ENCODE measurements at places on chromosomes 12 and 14.

DNA sequence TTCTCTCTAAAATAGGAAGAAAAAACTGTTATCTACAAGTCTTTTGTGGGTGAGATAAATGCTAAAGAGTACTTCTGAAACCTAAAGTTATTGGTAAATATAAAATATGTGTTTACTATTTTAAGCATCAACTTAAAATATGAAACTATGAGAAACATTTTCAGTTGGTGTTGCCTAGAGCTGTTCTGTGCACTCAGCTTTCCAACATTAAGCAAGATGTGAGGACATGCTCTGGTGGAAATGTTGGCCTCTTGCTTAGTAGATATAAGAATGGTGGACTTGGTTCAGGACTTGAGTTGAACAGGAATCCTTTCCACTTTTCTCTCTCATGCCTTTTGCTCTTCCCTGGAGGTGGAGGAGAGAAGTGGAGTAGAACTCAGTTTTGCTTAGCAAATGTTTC is 164.1 kb upstream of the PELI2 start:
- DNase-seq = no peak

DNA sequence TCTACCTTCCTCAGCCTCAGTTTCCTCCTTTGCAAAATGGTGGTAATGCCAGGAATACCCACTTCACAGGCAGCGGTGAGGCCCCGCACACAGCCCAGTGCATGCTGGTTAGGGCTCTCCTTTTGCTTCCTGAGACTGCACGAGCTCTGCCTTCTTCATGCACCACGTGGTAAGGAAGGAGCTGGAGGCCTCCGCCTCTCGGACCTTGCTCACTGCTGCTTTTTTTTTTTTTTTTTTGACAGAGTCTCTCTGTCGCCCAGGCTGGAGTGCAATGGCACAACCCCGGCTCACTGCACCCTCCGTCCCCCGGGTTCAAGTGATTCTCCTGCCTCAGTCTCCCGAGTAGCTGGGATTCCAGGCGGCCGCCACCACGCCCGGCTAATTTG is 18.1 kb downstream of the TAMALIN start:
- peak; percentile 77 for DNase-seq

- DNase-seq = no peak
Observed at GRCh38 chr12:66971816-66972215, 292.9 kb upstream of the GRIP1 start.

GRCh38 chr12:2179058-2179457 is 126.3 kb downstream of the CACNA1C start:
- DNase-seq = no peak

GRCh38 chr14:54226103-54226502 is 170.7 kb upstream of the CDKN3 start:
- DNase-seq = no peak

GRCh38 chr14:33773205-33774030 is 177.5 kb downstream of the EGLN3 start:
- DNase-seq = no peak

DNA sequence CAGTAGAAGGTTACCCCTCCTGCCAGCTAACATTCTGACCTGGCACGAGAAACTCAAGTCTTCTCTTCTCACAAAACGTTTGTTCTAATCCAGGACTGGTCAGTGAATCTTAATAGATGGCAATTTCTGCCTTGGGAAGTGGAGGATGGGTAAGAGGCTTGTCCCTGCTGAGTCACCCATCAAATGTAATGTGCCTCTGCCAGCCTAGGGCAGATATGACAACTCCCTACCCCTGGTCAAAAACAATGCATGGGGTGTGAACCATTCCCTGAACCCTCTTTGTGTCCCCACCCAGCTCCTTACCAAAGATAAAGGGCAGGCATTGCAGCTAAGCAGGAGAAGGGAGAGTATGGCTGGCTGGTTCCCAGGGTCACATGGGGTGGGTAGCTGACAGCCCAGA is 1052.9 kb downstream of the GALC start:
- no peak for DNase-seq

- no peak for DNase-seq
Observed at GRCh38 chr12:52949413-52950331, 754 bp downstream of the KRT18 start.

GRCh38 chr14:91100102-91100501 is 13.8 kb upstream of the DGLUCY start:
- no peak for DNase-seq

GRCh38 chr12:104733717-104734175 is 224.3 kb downstream of the SLC41A2 start:
- no peak for DNase-seq

DNA sequence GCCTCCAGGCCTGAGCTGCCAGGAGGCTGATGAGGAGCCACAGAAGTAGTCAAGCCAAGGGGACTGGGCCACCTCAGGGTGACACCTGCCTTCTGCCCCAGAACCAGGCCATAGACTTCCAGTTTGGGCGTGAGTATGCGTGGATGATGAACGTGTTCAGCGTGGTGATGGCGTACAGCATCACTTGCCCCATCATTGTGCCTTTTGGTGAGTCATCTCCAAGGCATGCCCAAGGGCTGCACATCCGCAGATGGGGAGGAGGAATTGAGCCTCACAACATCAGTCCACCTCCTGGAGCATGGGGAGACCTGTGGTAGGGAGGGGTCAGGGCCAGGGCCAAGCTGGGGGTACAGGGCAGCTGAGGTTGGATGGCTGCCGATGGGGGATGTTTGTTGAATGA is 22.3 kb downstream of the NGB start:
- no peak for DNase-seq

DNA sequence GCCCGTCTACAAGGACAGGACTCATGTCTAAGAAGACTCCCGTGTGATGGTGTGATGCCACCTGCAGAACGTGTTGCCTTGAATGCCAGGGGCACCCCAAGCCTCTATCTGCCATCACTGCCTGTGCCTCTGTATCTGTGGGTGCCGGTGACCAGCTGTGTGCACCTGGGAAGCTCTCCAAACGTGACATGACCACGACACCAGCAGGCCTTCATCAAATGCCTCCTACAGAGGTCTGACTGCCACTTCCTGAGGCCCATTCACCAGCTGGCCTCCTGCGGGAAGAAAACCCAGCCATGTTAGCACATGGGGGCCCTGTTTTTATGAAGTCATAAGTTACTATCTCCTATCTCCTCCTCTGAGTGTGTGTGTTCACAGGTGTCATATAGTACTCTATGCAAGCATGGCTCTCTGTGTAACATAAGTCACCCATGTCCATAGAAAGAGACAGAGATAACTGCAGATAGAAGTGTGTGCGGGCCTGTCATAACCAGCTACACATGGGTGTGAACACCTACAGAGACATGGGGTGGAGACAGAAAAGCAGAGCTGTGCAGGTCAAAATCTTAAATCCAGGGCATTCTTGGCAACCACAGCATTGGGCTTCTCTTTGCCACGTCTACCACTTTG is 18.3 kb upstream of the SERPINA4 start:
- DNase-seq = no peak

GRCh38 chr14:26522967-26523366 is 74.9 kb downstream of the NOVA1 start:
- no peak for DNase-seq

DNA sequence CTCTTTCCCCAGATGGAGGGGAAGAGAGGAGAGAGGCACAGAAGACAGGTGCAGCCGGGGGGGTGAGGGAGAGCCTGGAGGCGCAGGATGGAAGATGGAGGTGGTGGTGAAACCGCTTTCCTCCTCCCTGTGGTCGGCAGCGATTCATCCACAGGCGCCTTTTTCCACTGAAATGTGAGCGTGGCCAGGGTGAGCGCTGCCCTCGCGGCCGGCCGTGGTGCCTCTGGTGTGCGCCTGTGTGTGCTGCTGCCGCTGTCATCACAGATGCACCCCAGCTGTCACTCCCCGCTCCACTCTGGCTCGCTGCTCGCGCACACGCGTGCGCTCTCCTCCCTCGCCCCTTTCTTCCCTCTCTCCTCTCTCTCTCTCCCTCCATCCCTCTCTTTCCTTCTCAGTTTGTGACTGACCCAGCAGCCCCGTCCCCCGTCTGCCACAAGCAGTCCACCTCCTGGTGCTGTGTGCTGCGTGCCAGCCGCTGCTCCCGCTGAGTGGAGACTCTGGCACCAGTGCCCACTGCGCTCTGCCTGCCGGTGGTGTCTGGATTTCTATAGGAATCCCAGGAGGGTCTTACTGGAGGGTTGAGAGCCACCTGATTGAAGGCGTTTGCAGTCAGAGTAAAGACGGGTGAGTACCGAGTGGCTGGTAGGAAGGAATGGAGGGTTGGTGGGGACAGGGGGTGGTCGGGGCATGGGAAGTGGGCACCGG is at the start of gene LRTM2:
LRTM2 (plus strand) TSS at position 375 of the 705 bp plus-strand sequence. CDS start 7,584 bp downstream, outside the sequence.
- DNase-seq = no peak

DNA sequence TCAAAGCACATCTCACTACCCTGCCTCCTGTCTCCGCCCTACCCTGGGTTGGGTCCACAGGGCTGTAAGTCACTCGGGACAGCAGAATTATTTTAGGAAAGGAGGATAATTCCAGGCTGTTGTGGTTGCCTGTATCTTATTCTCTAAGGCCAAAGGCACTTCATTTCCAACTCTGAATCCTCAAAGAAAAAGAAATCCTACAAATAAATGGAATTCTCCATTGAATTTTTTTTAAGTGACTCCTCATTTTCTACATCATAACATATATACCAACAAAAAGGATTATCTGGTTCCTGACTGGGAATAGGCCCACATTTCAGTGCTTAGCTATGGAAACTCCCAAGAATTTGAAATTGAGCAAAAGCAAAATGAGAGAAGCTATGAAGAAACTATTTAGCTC is 186.4 kb downstream of the ITPR2 start:
- no peak for DNase-seq

GRCh38 chr12:108633081-108633533 is 587 bp downstream of the SELPLG start:
- DNase-seq = no peak

DNA sequence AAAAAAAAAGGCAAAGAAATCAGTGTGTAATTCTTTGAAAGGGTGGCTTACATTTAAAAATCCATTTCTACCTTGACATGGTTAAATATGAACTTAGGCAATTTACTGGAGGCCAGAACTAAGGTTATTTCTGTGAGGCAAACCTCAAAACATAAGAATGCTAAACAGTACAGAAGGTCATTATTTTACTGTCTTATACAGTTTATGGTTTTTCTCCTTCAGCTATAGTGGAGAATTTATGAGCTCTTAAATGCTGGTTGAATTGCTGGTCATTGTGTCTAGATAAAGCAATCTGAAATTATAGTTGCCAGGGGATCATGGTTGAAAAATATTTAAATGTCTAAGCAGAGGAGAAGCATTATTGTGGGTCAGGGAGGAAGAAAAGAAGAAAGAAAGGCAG is 70.5 kb downstream of the TRIM9 start:
- no peak for DNase-seq

GRCh38 chr14:88866305-88866704 is 41.9 kb downstream of the TTC8 start:
- no peak for DNase-seq

DNA sequence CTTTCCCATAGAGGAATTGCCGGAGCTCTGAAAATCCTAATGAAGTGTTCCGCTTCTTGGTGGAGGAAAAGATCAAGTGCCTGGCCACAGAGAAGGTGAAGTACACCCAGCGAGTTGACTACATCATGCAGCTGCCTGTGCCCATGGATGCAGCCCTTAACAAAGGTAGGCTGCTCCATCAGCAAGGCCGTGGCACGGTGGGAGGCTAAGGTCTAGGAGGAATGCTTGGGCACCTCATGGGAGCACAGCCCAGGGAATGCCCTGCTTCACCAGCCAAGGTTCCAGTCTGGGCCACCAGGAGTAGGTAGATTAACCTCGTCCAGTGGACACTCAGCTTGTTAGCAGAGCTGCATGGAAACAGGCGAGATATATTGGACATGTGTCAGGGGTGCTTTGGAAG is 6.4 kb upstream of the TPI1 start:
- DNase-seq = no peak

- no peak for DNase-seq
Observed at GRCh38 chr12:51884676-51885229, 3.1 kb upstream of the ANKRD33 start.

DNA sequence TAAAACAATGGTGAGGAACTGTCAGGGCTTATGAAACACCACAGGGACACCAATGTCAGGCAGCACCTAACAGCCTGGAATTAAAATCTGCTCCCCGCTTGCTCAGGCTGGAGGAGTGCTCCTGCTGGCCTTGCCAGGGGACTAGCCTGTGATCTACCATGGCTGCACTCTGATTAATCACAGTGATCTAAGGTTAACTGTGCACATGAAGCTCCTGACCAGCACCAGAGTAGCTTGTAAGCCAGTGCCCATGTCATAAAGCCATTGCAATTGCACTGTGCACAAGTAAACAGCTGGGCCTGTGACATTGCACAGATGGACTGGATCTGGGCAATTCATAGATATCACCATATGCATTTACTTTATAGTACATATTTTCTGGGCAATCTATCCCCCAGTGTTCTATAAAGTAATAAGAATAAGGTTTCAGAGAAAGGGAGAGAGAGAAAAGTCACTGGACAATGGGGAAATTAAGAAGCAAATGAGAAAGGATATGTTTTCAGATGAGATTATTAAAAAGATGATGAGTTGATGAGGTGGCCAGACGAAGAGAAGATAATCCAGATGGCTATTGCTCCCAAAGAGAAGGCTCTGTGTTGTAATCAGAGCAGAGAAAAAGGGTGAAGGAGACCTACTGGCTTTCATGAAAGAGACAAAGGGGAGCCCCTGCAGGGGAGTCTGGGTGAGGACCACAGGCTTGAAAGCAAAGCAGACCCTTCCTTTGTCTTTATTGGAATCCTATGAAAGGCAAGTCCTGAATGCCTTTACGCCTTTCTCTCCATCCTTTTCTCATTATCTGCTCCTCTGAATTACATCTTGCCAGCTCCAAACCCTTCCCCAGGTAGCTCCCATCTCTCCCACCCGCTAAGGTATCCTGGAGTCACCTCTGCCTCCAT is 145.8 kb downstream of the SLC38A6 start:
- DNase-seq = no peak

DNA sequence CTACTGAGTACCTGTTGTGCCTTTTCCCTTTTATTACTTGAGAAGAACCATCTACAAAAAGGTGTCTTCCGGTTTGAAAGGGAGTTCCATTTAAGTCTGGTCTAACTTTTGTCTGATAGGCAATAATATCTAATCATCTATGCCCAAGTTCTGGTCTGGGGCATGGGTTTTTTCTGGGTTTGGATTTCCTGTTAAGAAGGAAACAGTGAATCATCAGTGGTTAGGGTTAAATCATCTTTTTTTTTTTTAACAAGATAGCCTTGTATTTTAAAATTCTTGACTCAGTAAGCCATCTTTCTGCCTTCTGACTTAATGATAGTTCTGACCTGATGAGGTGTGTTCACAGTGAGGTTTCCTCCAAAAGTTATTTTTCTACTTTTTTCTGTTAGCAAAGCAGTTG is 29.3 kb upstream of the CPNE8 start:
- peak; percentile 36 for DNase-seq

DNA sequence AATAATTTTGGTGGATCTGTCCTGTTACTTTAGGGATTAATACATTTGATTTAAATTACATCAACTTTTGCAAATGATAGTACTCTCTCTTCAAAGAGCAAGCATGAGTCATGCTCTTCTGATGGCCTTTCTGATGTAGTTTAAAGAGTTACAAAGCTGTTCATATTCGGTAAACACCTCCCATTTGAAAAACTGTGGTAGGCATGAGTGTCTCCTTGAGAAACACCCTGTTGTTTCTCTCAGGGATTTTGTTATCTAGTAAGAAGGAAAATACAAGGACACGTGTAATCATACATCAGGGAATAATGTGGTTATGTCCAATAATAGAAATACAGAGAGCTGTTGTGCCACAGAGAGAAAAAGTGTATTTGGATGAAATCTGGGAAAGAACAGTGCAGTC is 53.3 kb upstream of the E2F7 start:
- no peak for DNase-seq

Measured in Kasumi-1 (cell line).